G401 (cell line): ENCODE measurements at places on chromosomes 12 and 14. TPM values are rescaled to one million over a fixed set of nuclear protein-coding genes. Genes with fewer than 3 reads are reported as not detected.

Gene PLXNC1
- total RNA-seq, result not detected in 2 replicates

Gene EEF1AKMT3
- 5.1 and 7.0 TPM in 2 replicates for total RNA-seq

Gene TGM1
- 0.10 TPM in 1 of 2 replicates, not detected in the other for total RNA-seq

Gene SLCO1B3
- total RNA-seq, result not detected in 2 replicates

Gene STAT2
- 25.6 and 26.9 TPM in 2 replicates for total RNA-seq

Gene PLEKHG3
- 5.2 and 6.7 TPM in 2 replicates for total RNA-seq

Gene TMEM30B
- not detected in 2 replicates for total RNA-seq

Gene SERPINA4
- not detected in 2 replicates for total RNA-seq

Gene DAO
- 21.5 and 22.1 TPM in 2 replicates for total RNA-seq

Gene CCDC177
- total RNA-seq, result 0.75 TPM in 1 of 2 replicates, not detected in the other

Gene RXYLT1
- 14.6 and 23.0 TPM in 2 replicates for total RNA-seq

- no peak for DNase-seq
Measured at GRCh38 chr12:25004447-25004846, 55.5 kb upstream of the BCAT1 start.

DNA sequence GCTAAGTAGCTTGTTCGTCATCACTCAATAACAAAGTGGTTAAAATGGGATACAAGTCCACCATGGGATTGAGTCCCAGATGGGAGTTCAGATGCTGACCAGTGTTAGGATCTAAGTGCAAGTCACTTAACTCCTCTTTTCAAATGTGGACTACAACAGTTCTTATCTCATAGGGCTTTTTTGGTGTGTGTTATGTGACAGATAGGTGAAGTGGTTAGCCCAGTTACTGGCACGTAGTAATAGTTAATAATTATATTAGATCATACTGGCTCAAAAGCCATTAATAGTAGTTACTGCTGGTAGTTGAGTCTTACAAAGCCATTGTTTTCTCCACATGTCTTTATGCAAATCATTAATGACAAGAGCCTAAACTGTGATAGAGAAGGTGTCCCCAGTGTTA is 73.2 kb downstream of the RCOR1 start:
- DNase-seq, result no peak

- DNase-seq, result no peak
Measured at GRCh38 chr12:14710632-14711320, 14.4 kb upstream of the GUCY2C start.

DNA sequence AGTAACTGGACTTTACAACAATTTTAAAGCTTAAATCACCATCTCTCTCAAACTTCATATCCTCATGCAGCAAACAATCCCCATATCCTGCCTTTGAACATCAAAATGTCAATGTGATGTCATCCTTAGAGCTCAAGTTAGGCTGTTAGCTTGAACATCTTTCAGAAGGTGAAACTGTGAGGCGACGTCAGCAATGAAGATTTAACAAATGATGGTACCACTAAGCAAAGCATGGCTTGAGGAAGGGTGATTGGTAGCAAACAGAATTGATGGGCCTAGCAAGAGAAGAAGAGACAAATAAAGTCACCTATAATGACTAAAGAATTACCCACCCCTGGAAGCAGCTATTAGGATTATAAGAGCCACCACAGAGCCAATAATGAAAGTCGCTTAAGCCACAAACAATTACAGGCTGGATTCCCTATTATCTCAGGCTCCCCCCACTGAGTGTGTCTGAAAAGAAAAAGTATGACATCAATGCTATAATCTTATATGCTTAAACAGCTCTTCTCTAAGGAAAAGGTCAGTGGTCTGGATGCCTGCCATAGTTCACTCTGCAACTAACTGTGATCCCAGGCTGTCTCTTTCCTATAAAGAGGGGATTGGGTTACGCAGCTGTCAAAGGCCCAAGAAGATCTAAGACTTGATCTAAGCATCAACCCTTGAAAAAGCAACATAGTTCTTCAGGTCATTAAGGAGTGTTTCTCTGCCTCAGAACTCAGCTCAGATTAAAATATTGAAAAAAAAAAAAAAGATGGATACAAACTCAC is 18.1 kb downstream of the EGLN3 start:
- no peak for DNase-seq

- no peak for DNase-seq
Measured at GRCh38 chr14:99224948-99225347, 47.0 kb downstream of the BCL11B start.

GRCh38 chr12:78120866-78121560 is 290.3 kb downstream of the NAV3 start:
- DNase-seq, result peak; percentile 53

DNA sequence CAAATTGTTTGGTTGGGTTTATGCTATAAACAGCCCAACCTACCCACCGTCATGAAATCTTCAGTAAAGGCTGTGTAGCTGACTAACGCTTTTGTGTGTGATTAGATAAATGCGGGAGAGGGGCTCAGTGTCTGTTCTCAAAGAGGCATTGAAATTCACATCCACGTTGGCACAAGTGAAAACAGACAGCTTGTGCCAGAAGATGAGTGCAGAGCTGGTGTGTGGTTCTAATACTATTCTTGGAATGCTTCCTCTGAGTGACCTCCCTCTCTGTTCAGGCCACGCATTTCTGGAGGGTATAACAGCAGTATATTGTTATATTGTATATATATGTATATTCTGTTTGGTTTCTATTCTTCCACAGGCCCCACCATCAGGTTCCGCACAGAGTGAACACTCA is 263.8 kb downstream of the APAF1 start:
- no peak for DNase-seq

DNA sequence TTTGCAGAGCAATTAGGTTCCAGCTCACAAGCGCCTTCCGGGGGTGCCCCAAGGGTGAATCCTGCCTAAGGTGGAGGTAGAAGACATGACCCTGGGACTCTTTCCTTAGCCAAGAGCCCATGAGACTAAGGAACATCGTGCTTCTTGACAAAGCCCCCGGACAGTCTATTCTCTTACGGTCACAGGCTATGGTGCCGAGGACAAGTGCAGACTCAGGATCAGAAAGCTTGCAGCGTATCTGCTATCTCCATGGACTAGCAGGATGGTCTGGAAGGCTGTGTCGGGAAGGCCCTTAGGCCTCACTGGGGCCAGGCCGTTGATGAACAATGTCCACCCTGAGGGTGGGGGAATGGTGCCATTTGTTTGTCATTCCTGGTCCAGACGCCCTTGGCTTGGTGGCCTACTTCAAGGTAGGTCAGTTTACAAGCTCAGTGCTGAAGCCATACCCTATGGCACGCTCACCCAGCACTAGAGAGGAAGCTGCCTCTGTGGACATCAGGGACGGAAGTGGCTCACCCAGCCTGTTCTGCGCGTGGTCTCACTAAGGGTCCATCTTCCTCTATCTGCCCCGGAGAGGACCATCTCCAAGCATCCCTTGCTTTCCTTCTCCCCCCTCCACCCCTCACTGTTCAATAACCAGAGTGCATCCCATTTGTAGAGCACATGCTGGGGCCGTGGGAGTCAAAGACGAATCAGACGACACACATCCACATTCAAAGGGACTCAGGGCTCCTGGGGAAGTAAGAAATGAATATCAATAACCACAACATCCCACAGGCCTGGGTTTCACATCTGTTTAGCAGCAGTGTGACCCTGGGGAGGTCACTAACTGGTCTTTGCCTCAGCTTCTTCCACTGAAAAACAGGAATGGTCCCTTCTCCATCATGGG is 45.0 kb upstream of the IQSEC3 start:
- DNase-seq, result no peak

DNA sequence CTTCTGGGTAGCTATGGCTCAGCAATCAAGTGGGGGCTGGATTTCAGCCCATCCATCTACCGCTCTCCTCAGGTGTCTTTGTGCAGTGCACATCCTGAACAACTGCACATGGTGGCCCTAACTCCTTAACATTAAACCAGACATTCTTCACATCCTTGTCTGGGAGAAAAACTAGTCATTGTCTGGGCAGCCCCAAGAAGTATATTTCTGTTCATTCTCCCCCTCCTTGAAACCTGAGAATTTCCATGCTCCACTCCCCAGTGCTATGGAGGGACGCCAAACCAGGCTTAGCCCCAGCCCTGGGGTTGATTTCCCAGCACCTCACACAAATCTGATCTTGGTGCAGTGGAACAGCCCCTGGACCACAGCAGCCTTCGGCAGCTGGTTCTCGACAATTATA is 13.4 kb downstream of the MYL2 start:
- DNase-seq, result no peak

DNA sequence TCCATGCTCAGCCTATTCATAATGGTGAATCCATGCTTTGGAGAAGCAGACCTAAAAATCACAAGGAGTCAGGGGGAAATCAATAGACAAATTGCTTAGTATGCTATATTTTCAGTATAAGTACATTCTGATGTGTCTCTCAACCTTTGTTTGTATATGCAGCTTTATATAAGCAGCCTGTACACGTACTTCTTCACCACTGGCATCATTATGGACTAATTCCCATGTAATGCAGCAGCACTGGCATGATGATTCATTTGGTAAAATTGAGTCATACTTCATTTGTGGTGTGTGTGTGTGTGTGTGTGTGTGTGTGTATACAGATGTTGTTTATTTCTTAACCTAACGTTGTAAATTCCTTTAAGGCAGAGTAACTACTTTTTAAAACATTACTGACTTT is 10.9 kb downstream of the DCP1B start:
- DNase-seq, result no peak

DNA sequence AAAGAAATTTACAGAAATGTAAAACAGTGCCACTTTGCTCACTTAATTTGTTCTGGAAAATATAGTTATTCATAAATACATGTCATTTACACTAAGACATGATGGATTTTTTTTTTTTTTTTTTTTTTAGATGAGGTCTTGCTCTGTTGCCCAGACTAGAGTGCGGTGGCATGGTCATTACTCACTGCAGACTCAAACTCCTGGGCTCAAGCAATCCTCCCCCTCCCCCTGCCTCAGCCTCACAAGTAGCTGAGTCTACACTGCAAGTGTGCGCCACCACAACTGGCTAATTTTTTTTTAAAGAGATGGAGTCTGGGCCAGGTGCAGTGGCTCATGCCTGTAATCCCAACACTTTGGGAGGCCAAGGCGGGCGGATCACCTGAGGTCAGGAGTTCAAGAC is 101.2 kb downstream of the PPP2R5C start:
- no peak for DNase-seq

DNA sequence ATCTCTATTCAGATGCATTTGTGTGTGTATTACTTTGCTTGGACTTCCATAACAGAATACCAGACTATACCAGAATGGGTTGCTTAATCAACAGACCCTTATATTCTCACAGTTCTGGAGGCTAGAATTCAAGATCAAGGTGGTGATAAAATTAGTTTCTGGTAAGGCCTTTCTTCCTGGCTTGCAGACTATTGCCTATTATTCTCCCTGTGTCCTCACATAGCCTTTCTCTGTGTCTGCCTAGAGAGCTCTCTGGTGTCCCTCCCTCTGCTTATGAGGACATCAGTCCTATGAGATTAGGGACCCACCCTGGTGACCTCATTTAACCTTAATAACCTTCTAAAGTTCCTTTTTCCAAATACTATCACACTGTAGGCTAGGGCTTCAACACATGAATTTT is 106.0 kb downstream of the FAR2 start:
- no peak for DNase-seq

GRCh38 chr12:124402248-124403066 is 107.6 kb downstream of the RFLNA start:
- no peak for DNase-seq

DNA sequence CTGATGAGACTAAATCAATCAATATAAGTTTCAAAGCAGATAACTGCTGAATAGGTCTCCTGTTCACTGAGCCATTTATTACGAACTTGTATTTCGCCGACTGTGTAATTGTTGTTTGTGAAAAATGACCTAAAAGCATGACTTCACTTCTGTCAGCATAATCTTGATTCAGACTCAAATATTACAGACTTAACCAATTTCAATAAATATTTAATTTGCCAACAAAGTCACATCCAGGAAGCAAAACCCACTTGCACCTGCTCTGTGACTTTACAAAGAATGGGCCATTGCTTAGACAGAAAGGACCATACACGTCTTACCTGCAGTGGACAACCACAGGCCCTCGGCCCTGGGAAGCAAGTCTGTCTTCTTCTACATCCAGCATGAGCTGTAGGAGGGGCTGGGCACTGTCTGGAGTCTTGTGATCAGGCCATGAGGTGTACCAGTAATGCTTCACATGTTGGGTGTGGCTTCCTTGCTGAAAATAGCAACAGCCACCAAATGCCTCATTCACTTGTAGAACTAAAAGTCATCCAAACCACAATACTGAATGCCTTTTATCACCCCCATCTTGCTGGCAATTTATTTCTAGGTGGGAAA is 23.5 kb upstream of the PTPRB start:
- no peak for DNase-seq

- no peak for DNase-seq
Measured at GRCh38 chr12:15751741-15752140, 37.4 kb downstream of the EPS8 start.

DNA sequence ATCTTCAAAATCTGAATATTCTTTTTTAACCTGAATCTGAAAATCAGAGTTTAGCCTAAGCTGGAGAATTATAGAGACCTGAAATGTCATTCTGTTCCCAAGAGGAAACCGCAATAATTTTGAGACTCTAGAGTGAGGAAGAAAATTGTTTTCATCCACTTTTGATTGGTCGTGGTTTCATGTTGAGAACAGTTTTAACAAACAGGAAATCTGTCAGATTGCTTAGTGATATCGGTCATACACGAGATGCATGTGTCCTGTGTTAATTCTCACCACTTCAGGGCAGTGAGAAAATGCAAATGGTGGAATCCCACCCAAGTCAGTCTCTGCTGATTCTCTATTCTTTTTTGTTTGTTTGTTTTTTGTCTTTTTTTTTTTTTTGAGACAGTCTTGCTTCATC is 1498.5 kb upstream of the TMEM132C start:
- DNase-seq, result no peak

DNA sequence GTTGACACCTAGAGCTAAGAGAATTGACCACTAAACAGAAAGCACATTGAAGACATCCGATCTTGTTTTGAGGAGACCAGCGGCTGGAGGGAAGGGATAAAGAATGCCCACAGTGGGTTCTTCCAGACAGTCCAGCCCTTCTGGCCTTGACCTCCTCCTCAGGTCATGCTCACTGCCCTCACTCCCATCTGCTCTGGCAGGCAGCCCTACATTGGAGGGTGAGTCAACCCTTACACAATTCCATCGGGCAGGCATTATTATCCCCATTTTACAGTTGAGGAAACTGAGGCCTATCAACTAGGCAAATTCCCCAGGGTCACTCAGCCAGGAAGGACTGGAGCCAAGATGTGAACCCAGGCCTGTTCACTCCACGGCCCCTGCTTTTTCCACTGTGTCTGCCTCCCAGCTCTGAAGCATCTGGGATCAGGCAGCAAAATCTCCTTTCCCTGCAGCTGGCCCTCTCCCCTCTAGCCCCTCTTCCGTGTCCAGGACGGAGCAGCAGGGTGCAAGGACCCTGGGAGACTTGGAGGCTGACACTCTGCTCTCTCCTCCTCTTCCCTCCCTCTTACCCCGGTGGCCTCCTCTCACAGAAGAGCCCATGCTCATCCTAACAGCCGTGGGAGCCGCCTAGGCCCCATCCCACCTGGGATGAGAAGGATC is 5.3 kb downstream of the SCNN1A start:
- no peak for DNase-seq
